ENCODE measurements at places on chromosomes 2 and 18. TPM values are rescaled to one million over a fixed set of nuclear protein-coding genes. Genes with fewer than 3 reads are reported as not detected.

DNA sequence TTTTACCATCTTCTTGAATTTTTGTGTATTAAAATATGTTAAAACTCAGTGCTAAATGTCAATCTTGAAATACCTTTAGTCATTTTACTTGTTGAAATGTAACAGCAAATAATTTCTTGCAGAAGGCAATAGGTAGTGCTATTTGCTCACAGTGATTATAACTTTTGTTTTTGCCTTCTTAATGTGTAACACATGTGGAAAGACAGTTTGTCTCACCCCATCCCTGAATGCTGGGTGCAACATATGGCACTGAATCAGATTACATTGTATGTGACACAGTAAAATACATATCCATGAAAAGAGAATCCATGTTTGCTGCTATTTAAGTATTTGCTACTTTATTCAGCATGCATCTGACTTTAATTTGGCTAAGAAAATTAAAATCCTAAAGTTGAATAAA lies 35.3 kb downstream of the FRZB start:
- no peak for DNase-seq
- H3K36me3 ChIP-seq, result no peaks in the 10 kb centered on the region
- peak overlapping the region; percentile 45 for H3K27ac ChIP-seq
- no peaks in the 10 kb centered on the region for H3K27me3 ChIP-seq

GRCh38 chr2:200750323-200750910 lies 61.3 kb upstream of the BZW1 start:
- no peak overlapping the region for H3K4me3 ChIP-seq
- no peak overlapping the region for H3K27ac ChIP-seq
- H3K4me1 ChIP-seq, result peaks cover 10% of the 10 kb centered on the region

DNA sequence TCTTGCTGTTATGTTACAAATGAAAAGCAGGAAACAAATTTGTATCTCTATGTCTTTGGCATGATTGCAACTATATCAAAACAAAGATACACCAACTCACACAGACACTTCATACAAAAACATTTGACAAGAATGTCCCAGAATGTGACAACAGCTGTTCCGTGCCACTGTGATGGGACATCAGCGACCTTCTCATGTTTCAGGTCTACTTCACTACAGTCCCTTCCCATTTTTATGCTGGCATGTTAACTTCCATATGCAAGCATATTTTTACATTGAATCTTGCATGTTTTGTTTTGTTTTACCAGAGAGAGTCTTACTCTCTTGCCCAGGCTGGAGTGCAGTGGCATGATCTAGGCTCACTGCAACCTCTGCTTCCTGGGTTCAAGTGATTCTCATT lies 71.2 kb downstream of the STK25 start:
- H3K36me3 ChIP-seq, result peaks cover 4% of the 10 kb centered on the region
- H3K27ac ChIP-seq, result no peak overlapping the region
- H3K4me1 ChIP-seq, result no peaks in the 10 kb centered on the region
- DNase-seq, result no peak

LYG1 gene
- total RNA-seq, result 1.2 TPM

AKAIN1 gene
- 14.1 TPM for total RNA-seq

TCF7L1 gene
- total RNA-seq, result 6.6 TPM

OTOF gene
- 0.47 TPM for total RNA-seq

WDR7 gene
- 41.8 TPM for total RNA-seq

- DNase-seq, result no peak
- H3K4me3 ChIP-seq, result no peak overlapping the region
- H3K27me3 ChIP-seq, result no peaks in the 10 kb centered on the region
Observed at GRCh38 chr2:226074391-226074790, 674.9 kb downstream of the NYAP2 start.

DNA sequence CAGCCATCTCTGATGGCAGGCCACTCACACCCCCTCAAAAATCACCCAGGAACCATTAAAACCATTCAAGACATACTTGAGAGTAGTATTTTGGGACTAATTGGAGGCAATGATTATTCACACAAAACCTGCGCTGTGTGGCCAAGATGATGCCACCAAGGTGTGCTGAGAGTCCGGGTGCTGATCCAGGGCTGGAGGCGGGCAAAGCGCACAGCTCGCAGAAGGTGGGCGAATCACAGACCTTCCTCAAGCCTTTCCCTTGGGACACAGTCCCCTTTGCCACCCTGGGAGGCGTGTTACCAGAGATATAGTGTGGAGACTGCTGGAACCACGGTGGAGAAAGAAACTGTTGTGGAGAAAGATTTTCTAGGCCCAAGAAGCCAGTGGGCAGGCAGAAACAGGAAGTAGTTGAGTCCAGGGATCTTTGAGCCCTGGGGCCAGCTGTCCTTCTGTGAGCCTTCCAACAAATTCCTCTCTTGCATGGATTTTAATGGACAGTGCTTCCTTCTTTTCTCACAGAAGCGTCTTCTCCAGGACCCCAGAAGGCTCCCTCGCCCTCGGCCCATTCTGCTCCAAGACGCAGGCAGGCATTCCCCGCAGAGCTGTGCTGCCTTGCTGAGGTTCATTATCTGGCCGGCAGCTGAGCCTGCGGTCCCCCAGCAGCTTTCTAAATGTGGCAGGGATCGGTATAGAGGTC lies 8.0 kb downstream of the COPS9 start:
- peaks cover 4% of the 10 kb centered on the region for H3K27me3 ChIP-seq
- H3K27ac ChIP-seq, result no peak overlapping the region
- H3K4me1 ChIP-seq, result no peaks in the 10 kb centered on the region
- DNase-seq, result no peak

- H3K36me3 ChIP-seq, result peaks cover 12% of the 10 kb centered on the region
- no peak overlapping the region for H3K27ac ChIP-seq
- H3K4me3 ChIP-seq, result no peak overlapping the region
- peaks cover 20% of the 10 kb centered on the region for H3K4me1 ChIP-seq
- H3K27me3 ChIP-seq, result peaks cover 1% of the 10 kb centered on the region
Observed at GRCh38 chr2:129812071-129812470, 167.4 kb upstream of the RAB6C start.

RAMP1 gene
- total RNA-seq, result 7.6 TPM

DNA sequence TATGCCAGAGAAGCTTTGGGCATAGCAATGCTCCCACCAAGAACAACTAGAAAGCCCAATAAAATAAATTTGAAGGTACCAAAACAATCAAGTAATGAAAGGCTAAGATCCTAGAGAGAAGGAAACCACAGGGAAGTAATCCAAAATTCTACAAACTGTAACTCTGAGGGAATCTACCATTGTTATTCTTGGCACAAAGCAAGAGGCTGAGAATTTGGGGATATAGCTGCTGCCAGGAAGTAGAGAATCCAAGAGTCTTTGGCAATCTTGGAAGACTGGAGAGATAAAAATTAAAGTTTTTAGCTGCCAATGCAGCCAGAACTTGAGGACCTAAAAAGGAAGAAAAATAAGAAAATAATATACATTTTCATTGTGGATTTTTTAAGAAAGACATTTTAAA lies 68.5 kb downstream of the PIGN start:
- no peak for DNase-seq
- no peak overlapping the region for H3K27ac ChIP-seq
- H3K27me3 ChIP-seq, result no peaks in the 10 kb centered on the region
- no peaks in the 10 kb centered on the region for H3K4me1 ChIP-seq

DNA sequence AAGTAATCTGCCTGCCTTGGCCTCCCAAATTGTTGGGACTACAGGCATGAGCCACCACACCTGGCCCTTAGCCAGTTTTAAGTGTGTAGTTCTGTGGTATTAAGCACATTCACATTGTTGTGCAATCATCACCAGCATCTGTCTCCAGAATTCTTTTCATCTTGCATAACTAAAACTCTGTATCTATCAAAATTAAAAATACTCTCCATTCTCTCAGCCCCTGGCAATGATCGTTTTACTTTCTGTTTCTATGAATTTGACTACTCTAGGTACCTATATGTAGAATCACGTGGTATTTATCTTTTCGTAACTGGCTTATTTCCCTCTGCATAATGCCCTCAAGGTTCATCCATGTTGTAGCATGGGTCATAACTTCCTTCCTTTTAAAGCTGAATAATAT lies 45.5 kb upstream of the CAVIN2 start:
- H3K4me1 ChIP-seq, result peaks cover 16% of the 10 kb centered on the region
- H3K27ac ChIP-seq, result no peak overlapping the region
- H3K27me3 ChIP-seq, result peaks cover 1% of the 10 kb centered on the region
- no peak for DNase-seq
- H3K36me3 ChIP-seq, result peaks cover 10% of the 10 kb centered on the region

GRCh38 chr2:157168501-157168900 lies 89.0 kb upstream of the GALNT5 start:
- no peaks in the 10 kb centered on the region for H3K27me3 ChIP-seq
- DNase-seq, result no peak
- H3K36me3 ChIP-seq, result no peaks in the 10 kb centered on the region
- H3K4me3 ChIP-seq, result no peak overlapping the region
